ENCODE measurements at places on chromosomes 6 and 20.
A peak's percentile ranks its signal among the peaks of the same experiment; 100 is the strongest.

- DNase-seq: no peak
Observed at GRCh38 chr20:51376111-51376510, 166.4 kb downstream of the NFATC2 start.

GRCh38 chr6:142200846-142201628 is 54.0 kb downstream of the VTA1 start:
- no peak for DNase-seq

GRCh38 chr6:109894181-109894580 is 83.9 kb upstream of the GPR6 start:
- DNase-seq: no peak

GRCh38 chr6:98838032-98838431 is 3.7 kb downstream of the POU3F2 start:
- DNase-seq: no peak

- DNase-seq: no peak
Observed at GRCh38 chr20:7850775-7851490, 89.3 kb downstream of the HAO1 start.

GRCh38 chr6:24252280-24252679 is 105.6 kb downstream of the DCDC2 start:
- no peak for DNase-seq

DNA sequence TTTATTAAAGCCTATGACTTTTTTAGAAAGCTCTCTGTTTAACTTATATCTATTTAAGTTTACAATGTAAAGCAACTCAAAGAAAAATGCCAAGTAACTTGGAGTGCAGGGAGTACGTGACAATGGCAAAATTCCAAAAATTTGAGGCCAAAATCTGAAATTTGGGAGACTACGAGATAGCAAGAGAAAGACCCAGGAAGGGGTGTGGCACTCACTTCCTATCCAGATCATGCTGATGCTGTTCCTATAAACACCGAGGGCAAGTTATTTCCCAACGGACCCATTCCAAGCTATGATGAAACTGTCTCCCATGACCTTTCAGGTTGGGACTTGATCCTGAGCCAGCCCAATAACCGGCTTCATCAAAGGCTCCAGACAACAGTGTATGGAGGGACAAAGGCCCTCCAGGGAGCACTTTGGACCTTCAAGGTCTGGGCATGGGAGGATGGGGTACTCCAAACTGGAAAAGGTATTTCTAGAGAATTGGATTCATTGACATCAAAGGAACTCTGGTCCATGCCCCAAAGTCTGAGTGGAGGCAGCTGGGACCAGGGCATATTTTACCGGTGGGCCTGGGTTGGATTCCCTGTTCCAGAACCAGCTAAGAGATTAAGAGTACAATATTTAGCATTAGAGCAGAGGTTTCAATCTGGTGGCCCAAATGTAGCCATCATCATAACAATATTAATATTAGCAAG is 15.7 kb upstream of the SLC13A3 start:
- no peak for DNase-seq

DNA sequence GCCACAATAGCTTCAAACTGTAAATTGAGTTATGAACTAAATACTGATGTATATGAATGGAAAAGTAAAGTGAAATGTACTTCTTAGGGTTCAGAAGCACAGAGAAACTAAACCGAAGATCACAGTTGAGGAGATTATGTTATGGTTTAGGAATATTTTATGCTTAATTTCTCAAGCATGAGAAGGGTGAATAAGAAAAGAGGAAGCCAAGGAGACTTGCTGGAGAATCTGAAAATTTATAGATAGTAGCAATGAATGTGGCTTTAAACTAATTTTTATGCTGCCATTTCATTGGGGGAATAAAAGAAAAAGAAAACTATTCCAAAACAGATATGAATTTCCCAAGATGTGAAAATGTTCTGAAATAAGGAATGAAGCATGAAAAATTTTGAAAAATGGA is 5.6 kb downstream of the ANKS1A start:
- DNase-seq: no peak

DNA sequence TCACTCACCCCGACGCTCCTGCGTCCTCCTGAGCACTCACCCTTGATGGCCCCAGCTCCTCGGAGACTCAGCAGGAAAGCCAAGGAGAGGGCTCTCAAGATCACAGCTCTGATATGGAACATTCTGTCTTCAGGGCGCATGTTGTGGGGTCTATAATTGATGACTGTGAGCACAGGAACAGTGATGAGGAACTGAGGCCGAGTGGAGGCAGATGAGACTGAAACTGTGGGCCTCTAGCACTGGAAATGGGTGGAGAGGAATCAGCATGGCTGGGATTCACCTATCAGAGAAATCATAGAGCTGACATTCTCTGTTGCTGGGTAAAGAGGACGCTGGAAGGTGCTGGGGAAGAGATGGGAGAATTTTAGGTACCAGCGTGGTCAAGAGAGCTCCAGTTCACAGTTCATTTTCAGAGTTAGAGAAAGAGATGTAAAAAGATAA is at the start of gene HLA-DPA1:
TSS of gene HLA-DPA1 (minus strand) at position 219 of the 441 bp plus-strand sequence.
- no peak for DNase-seq

DNA sequence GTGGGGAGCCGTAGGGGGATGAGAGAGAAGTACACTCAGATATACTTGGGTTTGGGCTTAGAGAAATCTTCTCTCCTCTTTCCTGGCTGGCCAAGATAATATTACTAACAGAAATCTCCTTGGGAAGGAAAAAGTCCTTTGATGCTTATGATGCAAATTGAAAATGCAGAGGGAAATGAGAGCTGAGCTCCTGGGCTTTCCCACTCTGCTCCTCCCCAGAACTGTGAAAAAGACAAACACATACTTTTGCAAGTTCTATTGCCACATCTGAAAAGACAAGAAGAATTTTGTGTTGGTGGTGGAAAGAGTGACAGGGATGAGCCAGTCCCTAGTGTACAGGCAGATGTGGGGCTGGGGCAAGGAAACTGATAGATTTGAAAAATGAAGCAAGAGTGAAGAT is 185.9 kb downstream of the ANKRD60 start:
- DNase-seq: no peak

DNA sequence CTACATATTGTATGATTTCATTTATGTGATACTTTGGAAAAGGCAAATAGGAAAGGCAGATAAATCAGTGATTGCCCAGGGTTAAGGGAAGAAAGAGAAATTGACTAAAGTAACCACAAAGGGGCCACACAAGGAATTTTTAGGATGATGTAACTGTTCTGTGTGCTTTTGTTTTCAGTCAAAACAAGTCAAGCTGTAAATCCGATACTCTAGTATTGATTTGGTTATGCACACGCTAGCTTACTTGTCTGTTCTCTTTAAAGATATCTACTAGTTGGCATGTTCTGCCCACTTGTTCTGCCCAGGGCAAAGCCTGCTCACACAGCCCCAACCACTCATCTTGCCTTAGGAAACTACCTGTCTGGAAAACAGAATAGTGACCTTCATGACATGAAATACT is 6.4 kb downstream of the FBXL4 start:
- DNase-seq: no peak

GRCh38 chr20:20295621-20296498 is 72.0 kb upstream of the INSM1 start:
- DNase-seq: no peak

GRCh38 chr6:111210194-111210728 is 123.0 kb downstream of the SLC16A10 start:
- DNase-seq: peak; percentile 14

DNA sequence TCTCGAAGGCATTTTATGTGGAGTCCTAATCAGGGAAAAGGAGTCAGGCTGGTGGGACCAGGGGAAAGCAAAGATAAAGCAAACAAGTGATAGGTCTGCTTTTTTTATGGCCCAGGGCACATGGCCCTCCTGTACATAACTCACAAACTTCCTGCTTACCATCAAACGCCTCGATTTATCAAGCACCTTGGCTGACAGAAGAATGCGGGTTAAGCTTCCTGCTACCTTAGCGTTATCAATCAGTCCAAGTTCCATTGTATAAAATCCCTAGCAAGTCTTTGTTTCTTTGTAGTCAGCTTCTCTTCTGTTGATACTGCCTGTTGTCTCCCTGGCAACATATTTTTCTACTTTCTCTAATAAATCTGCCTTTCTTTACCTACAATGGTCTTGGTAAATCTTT is 4.1 kb upstream of the TRIM27 start:
- no peak for DNase-seq

DNA sequence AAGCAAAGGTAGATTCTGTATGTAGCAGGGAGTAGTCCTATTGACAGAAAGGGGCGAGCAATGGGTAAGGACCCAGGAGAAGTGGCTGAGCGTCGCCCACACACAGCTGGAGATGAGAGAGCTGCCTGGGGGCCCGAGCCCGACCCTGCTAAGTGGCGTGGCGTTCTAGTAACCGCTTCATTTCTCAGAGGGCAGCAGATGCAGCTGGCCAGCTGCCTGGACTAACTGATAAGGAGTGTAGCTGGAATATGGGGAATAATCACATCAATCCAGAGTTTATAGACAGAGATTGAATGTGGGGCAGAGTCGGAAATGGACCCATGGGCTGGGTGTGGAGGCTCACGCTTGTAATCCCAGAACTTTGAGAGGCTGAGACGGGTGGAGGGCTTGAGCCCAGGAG is 64.4 kb downstream of the EZR start:
- no peak for DNase-seq

- no peak for DNase-seq
Observed at GRCh38 chr6:79613912-79614311, 17.2 kb upstream of the SH3BGRL2 start.

- no peak for DNase-seq
Observed at GRCh38 chr6:135869857-135870256, 18.4 kb downstream of the PDE7B start.

GRCh38 chr6:163900570-163900969 is 486.1 kb downstream of the QKI start:
- DNase-seq: no peak

DNA sequence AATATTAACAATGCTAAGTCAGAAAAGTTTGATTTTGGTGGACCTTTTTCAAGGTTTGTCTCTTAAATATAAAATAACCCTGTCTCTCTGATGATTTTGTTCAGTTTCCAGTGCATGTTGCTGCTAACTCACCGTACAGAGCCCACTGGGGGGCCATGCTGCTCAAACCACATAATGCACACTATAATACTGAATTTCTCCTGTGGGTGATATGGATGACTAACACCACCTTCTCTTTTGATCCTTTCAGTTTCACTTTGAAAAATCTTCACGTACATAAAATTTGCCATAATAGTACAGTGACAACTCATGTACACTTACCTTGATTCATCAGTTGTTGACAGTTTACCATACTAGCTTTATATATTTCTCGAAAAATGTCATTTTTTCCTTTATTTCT is 506.6 kb upstream of the MAN1A1 start:
- DNase-seq: no peak

GRCh38 chr6:151374036-151374683 is 17.2 kb downstream of the ZBTB2 start:
- no peak for DNase-seq

- DNase-seq: no peak
Observed at GRCh38 chr6:41392246-41392645, 56.8 kb downstream of the NCR2 start.

DNA sequence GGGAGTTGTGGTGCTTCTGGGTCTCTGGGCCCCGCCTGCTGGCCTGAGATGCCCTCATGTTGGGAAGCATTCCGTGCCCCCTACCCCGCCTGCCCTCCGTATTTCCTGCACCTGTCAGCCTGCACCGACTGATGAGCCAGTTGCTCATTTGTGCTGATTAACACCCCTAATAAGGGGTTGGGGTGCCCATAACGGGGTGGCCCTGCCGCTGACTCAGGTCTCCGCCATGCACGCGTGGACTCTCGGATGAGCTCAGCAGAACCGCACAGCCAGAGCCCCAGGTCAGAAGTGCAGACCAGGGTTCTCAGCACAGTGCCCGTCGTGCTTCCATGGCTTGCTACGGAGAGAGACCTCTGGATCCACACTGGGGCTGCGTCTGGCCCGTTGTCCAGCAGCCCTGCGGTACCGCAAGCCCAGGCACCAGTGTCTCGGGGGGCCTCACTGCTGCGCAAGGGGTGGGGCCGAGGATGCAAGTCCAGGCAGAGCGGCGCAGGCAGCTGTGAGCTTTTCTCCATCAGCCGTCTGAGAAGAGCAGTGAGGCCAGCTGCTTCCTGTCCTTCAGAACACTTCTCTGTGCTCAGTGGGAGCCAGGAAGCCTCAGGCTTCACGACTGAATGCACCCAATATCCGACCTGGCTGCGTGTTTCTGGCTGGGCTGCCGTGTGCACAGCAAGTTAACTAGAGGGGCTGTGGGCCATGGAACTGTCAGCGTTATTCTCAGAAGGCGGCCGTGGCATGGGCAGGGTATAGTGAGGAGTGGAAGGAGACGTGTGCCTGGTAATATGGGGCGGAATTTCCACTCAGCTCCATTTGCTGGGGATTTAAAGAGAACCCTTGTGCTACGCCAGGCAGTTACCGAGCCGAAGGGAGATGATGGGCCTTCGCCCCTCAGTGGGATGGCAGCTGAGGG is 18.6 kb downstream of the MTG2 start:
- DNase-seq: peak; percentile 43

GRCh38 chr20:13017235-13017634 is 8.5 kb downstream of the SPTLC3 start:
- no peak for DNase-seq

GRCh38 chr6:56594699-56595098 is 48.0 kb downstream of the DST start:
- DNase-seq: no peak

DNA sequence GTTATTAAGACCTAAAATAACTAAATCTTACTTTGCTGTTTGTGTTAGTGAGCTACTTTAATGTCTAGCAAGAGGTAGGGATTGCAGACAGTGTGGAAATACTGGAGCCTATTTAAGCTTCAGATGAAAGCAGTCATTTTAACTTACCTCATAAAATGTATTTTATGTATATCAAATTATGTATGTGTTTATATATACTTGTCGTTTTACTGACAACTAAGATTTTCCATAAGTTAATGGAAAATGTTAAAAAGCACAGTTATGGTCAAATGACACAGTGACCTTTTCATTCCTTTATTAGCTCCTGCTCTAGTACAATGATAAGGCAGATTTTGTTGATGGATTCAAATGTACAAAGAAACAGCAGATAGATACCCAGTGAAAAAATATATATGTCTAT is 34.6 kb downstream of the QKI start:
- DNase-seq: no peak

GRCh38 chr6:158831571-158831970 is 12.4 kb upstream of the EZR start:
- DNase-seq: no peak

DNA sequence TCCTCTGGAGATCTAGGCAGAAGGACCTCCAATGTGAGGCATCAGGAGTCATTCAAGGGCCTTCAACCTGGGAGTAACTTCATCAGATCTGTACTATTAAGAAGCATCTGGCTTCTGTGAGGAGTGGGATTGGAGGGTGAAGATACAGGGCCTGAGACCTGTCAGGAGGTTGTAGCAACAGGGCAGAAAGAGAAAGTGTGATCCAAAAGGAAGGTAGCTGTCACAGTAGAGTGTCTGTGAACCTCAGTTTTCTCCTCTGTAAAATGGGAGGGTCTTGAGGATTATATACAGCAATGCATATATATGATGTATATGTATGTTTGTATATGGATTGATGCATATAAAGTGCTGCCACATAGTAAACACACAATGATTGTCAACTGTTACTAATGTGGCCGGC is 2.6 kb upstream of the RPL10A start:
- no peak for DNase-seq

DNA sequence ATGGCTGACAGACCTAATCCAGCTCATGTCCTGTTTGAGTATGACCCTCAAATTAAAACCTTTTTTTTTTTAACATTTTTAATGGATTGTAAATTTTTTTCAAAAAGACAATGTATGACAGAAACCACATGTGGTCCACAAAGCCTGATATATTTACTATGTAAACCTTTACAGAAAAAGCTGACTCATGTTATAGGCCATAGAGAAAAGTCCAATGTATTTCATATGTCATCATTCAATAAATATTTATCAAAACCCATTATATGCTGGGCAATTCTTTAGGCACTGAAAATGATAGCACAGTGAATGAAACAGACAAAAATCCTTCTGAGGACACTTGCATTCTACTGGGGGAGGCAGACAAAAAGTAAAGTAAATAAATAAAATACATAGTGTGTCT is 826.2 kb upstream of the FLRT3 start:
- DNase-seq: no peak

Data from NCI-H187 treated with DMSO at 0.1 percent for 48 hours (cell line).